ENCODE measurements at places on chromosomes 7 and 10.

GRCh38 chr7:73363225-73364005 is 35.5 kb downstream of the FKBP6 start:
- no peak overlapping the region for H3K27ac ChIP-seq
- no peak overlapping the region for H3K4me3 ChIP-seq
- DNase-seq = no peak
- no peaks in the 10 kb centered on the region for H3K36me3 ChIP-seq
- peaks cover 3% of the 10 kb centered on the region for H3K4me1 ChIP-seq

DNA sequence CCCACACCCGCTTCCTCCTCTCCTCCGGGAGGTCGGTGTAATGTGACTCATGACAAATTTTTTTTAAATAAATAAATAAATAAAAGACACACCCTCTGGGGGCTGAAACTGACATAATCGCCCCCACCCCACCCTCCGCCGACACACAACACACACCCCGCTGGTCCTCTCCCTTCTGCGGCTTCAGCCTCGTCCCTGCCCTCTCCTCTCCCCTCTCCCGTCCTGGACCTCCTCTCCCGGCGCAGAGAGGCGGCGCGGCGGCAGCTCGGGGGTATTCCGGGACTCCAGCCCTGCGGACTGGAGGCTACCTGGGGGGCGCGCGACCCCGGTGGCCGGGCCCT is 686 bp downstream of the ABI1 start:
- peak overlapping the region; percentile 91 for H3K27ac ChIP-seq
- peak; percentile 84 for DNase-seq
- H3K4me3 ChIP-seq = peak overlapping the region; percentile 95
- peaks cover 4% of the 10 kb centered on the region for H3K27me3 ChIP-seq
- peaks cover 3% of the 10 kb centered on the region for H3K4me1 ChIP-seq
- H3K36me3 ChIP-seq = no peaks in the 10 kb centered on the region

DNA sequence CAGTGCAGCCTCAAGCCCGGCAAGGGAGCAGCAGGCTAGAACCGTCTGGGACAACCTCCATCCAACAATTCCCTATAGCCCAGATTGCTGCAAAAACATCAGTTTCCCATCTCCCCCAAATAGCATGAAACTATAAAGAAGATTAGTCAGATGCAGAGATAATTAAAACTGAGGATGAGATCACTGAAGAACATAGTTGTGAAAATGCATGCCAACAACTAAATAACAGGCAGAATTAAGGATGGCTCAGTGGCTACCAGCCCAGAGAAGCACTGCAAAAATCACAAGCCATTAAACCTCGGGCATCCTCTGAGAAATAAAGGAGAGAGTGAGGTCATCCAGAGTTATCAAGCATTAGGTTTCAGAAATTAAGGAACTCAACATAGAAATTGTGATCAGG is 427.1 kb downstream of the TNS3 start:
- DNase-seq = no peak
- H3K27ac ChIP-seq = no peak overlapping the region
- no peak overlapping the region for H3K4me3 ChIP-seq
- H3K27me3 ChIP-seq = no peaks in the 10 kb centered on the region
- H3K36me3 ChIP-seq = no peaks in the 10 kb centered on the region

DNA sequence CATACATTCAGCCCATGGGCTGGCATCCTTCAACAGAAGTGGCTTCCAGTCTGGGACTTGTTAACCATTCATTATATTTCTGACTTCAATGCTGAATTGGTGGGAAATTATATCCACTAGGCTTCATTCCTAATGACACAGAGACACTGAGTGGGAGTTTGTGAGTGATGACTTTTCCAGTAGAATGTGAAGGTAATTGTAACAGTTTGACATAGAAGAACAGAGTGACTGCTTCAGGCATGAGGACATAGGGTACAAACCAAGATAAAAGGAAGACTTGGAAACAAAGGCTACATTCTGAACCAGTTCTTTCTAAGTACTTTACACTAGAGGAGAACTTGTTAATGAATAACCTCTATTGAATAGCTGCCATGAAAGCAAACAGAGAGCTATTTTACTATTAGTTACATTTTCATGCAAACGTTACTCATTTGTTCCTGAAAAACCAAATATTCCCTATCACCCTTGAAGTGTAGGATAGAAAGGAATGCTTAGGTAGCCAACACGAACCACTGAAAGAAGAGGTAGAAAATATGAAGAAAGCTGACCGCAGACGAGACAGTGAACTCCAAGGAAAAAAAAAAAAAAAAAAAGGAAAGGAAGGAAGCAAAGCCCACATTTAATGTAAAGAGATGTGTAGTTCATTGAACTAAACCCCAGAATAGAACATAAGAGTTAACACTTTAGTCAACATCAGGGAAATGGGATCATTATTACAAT is 237.0 kb upstream of the SEMA3C start:
- no peaks in the 10 kb centered on the region for H3K27me3 ChIP-seq
- H3K4me3 ChIP-seq = no peak overlapping the region
- peak overlapping the region; percentile 73 for H3K27ac ChIP-seq
- H3K4me1 ChIP-seq = peaks cover 4% of the 10 kb centered on the region

- H3K27me3 ChIP-seq = no peaks in the 10 kb centered on the region
- DNase-seq = peak; percentile 82
- H3K4me3 ChIP-seq = no peak overlapping the region
- H3K4me1 ChIP-seq = peaks cover 6% of the 10 kb centered on the region
- H3K36me3 ChIP-seq = peaks cover 18% of the 10 kb centered on the region
- H3K27ac ChIP-seq = no peak overlapping the region
Observed at GRCh38 chr10:69352569-69353264, 64.0 kb downstream of the TACR2 start.

GRCh38 chr7:157564517-157565177 is 227.8 kb downstream of the DNAJB6 start:
- no peaks in the 10 kb centered on the region for H3K4me1 ChIP-seq
- DNase-seq = peak; percentile 72
- H3K27me3 ChIP-seq = no peaks in the 10 kb centered on the region
- no peaks in the 10 kb centered on the region for H3K36me3 ChIP-seq
- H3K4me3 ChIP-seq = no peak overlapping the region
- H3K27ac ChIP-seq = no peak overlapping the region

DNA sequence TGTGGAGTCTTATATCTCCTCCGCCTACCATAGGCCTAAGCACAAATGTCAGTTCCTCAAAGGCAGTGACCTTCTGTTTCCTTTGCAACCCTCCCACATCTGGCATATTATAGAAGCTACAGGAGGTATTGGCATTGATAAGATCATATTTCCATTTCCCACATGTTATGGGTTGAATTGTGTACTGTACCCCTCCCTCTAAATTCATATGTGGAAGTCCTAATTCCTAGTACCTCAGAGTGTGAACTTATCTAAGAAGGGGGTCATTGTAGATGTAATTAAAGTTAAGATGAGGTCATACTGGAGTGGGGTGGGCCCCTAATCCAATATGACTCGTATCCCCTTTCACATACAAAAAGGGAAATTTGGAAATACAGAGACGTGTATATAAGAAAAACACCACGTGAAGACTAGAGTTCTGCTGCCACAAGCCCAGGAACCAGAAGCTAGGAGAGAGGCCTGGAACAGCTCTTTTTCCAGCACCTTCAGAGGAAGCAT is 6.1 kb upstream of the LAMB4 start:
- H3K27me3 ChIP-seq = no peaks in the 10 kb centered on the region
- no peak for DNase-seq
- H3K4me1 ChIP-seq = peaks cover 2% of the 10 kb centered on the region
- H3K4me3 ChIP-seq = no peak overlapping the region
- H3K36me3 ChIP-seq = no peaks in the 10 kb centered on the region

DNA sequence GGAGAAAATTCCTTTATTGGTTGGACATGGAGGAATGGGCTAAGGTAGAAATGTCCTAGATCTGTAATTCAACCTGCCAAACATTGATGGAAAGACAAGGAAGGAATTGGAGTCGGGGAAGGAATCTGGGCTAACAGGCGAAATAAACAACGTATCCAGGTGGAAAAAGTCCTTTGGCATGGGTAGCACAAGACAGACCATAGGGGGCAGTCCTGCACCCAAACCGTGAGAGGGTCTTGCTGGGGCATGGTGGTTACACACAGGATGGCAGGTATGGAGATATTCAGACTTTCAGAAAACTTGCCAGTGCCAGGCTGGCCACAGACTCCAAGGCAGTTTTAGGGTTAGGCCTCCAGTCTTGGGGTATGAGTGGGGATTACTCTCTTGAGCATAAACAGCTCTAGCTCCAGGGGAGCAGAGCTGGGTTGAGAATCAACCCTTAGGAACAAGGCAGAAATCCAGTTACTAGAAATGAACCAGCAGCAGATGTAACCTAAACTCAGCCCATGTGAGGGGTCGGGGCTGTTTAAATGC is 188.6 kb upstream of the GDF10 start:
- no peak overlapping the region for H3K4me3 ChIP-seq
- H3K27ac ChIP-seq = no peak overlapping the region
- H3K4me1 ChIP-seq = no peaks in the 10 kb centered on the region
- DNase-seq = no peak
- H3K27me3 ChIP-seq = peaks cover 3% of the 10 kb centered on the region

DNA sequence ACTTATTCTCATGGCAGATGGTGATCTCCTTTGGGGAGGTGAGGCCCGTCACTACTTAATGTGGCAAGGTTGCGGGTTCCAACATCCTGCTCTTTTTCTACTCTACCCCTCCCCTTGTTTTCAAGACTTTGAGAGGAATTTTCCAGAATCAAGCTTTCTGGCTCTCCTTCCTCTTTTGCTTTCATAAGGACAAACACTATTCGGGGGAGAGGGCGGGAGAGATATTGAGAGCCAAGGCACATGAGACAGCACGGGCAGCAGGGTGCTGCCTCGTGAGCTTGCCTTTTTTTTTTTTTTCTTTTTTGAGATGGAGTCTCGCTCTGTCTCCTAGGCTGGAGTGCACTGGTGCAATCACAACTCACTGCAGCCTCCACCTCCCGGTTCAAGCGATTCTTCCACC is 6.9 kb upstream of the PFKFB3 start:
- no peak for DNase-seq
- H3K27ac ChIP-seq = no peak overlapping the region
- no peaks in the 10 kb centered on the region for H3K27me3 ChIP-seq
- no peaks in the 10 kb centered on the region for H3K36me3 ChIP-seq
- peaks cover 6% of the 10 kb centered on the region for H3K4me1 ChIP-seq
- peak overlapping the region; percentile 32 for H3K4me3 ChIP-seq
